COR-L47 (cell line): ENCODE measurements at places on chromosomes 1 and 21.

DNA sequence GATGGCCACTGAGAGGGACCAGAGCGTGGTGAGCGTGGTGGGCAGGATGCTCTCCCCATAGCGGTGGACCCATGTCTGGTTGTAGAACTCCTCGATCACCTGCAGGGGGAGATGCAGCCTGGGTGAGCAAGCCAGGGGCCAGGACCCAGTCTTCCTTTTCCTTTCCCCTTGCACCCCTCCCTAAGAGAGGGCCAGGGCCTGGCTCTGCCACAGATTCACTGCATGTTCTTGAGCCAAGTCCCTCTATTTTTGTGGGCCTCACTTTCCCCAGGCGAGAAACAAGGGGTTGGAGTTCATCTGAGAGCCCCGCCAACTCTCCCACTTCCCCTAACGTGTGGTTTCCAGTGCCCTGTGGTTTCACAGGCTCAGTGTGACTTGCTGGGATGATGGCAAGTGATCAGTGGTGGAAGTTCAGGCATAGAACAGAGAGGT lies 27.5 kb downstream of the SLC2A1 start:
- peak; percentile 9 for DNase-seq

DNA sequence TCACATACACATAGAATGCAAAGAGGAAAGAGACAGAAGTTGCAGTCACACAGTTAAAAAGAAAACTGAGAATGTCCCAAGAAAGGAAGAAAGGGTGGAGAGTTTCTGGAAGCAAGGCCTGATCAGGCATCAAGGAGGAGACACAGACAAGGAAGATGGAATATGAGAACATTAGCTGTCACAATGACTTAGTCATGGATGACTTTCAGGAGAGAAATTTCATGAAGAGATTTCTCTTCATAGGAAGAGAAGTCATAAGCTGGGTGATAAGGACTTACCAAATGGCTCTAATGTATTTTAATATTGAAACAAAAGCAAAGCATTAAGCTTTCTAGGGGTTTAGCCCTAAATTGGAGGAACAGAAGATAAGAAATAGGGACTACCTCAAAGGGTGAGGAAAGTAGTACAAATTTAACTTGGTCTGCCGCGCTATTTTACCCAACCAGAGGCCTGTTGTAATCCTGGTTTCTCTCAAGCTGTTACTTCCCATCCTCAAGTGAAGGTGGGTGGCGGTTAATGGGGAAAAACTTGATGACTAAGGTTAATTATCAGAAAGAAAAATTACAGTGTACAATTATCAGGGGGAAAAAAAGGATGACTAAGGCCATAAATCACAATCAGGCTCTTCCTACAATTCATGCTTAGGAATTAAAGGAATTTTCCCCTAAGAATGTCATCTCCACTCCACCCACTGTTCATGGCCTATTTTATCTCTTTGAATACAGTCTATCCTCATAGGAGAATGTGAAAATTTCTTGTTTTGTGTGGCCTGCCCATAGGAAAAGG lies 93.9 kb upstream of the ADGRL2 start:
- no peak for DNase-seq

- DNase-seq: no peak
These were observed 8.2 kb downstream of the RHBG start for GRCh38 chr1:156376958-156377919.

DNA sequence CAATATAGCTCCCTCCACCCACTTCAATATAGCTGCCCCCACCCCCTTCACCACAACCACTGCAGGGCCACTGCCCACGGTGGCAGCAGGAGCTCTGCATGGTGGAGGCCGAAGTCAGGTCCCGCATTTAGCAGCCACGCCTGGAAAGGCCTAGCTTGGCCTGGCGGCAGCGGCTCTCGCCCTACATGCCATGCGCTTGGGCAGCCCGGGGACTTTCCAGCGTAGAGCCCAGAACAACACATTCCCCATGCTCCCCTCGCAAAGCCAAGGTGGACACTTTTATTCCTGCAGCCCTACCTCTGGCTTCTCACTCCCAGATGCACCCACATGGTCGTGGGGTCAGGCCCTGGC lies 37.1 kb downstream of the LHX4 start:
- no peak for DNase-seq

GRCh38 chr1:33041026-33041425 lies 4.3 kb upstream of the AK2 start:
- DNase-seq: no peak

DNA sequence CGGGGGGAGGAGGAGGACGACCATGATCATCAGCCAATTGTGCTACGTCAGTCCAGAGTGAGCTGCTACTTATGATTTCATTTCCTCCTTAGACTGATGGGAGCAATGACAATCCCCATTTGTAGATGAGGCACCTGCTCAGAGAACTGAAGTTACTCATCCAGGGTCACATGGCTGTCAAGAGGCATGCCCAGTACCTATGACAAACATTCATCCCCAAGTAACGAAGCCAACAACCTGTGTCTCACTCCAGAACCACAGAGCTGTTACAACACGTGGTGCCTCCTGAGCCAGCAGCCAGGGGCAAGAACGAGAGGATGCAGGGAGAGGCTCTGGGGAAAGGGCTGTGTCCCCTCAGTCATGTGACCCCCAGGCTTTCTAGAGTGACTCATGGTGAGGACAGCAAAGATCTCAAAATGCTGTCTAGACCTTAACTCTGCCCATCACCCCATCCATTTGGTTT lies 93.6 kb downstream of the SIM2 start:
- no peak for DNase-seq

GRCh38 chr1:73009938-73010337 lies 727.6 kb upstream of the NEGR1 start:
- no peak for DNase-seq

- DNase-seq: peak; percentile 9
These were observed 67.8 kb upstream of the BCL10 start for GRCh38 chr1:85344256-85344694.

GRCh38 chr1:247112479-247112781 lies 8.3 kb upstream of the ZNF669 start:
- no peak for DNase-seq

- DNase-seq: no peak
These were observed 12.2 kb downstream of the KIAA0319L start for GRCh38 chr1:35544976-35545375.

GRCh38 chr1:36988321-36988720 lies 46.0 kb downstream of the GRIK3 start:
- no peak for DNase-seq

- peak; percentile 83 for DNase-seq
These were observed 80.4 kb downstream of the ADARB1 start for GRCh38 chr21:45154511-45155508.

DNA sequence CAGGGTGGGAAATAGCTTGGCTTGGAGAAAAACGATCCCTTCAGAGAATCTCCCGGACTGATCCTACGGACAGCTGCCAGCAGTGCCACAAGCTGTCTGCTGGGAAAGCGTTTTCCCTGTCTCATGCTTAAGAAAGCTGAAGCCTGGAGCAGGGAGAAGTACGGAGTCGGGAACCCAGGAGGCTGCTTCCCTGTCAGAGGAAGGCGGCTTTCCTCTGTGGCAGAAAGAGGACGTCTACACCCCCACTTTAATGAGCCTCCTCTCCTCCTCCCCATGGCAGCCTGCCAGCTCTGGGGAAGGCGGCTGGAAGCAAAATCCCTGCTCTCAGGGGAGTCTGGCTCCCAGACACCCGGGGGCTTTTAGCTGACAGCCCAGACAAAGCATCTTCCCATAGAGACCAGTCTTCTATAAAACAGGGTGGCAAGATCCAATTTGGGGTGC lies 7.3 kb downstream of the KIF21B start:
- peak; percentile 88 for DNase-seq

DNA sequence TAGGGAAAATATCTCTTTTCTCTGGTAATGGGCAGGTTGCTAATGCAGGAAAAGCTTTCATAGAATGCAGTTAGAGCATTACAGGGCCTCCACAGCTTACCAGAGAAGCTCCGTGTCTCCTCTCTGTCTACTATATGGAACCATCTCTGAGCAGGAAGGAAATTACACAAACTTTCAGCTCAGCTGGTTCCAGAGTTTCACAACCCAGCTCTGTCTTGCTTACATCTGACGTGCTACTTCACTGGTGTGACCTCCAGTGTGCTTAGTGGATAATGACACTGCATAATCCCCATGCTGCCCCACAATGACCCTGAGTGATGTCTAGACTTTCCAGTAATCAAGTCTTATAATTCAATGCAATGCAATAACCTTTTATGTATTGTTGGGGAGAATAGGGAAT lies 4.3 kb upstream of the FGGY start:
- no peak for DNase-seq

DNA sequence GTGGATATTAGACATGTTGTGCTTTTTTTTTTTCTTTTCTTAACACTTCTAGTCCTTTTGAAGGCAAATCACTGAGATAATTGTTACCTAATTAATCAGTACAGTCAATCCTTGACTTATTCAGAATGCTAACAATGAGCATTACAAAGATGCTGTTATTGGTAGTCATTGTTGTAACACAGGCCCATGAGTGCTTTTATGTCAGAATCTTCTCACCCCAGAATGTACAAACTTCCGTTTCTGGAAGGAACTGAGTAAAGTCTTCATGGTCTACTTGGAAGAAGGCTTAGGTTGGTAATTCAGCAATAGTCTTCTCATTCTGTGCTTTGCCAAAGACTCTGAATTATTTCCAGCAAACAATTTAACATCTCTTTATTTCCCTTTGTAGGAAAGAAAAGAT lies 3.1 kb downstream of the KCNK1 start:
- DNase-seq: no peak

- peak; percentile 93 for DNase-seq
These were observed 30.5 kb downstream of the CASZ1 start for GRCh38 chr1:10765734-10766478.
